Small intestine (tissue), 16 donors: ENCODE measurements at places on chromosomes 1 and 21.

GRCh38 chr1:53766831-53767405, 28.0 kb upstream of the GLIS1 start:
- DNase-seq: no peak

DNA sequence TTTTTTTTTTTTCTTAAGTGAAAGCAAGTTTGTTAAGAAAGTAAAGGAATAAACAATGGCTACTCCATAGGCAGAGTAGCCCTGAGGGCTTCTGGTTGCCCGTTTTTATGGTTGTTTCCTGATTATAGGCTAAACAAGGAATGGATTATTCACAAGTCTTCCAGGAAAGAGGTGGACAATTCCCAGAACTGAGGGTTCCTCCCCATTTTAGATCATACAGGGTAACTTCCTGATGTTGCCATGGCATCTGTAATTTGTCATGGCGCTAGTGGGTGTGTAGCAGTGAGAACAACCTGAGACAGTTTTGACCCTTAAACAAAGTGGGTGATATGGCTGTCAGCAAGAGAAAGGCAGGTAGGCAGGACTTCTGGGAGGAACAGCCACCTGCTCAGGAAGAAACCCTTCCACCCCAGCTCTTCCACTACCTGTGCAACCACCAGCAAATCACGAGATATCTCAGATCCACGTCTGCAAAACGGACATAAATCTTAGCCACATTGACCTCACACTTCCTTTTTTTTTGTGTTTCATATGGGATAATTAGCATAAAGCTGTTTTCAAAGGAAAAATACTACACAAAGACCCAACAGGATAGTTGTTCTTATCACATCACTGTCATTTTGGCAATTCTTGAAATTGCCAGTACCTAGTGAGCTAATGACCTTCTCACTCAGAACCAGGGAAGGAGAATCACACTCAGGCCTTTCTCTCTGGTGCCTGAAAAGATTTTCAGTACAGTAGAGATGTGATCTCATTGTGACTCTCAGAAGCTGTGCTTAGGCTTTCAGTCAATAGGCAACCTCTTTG, 34.8 kb upstream of the DUSP10 start:
- DNase-seq: no peak

- DNase-seq: no peak
Measured at GRCh38 chr1:151773702-151774101, 10.4 kb upstream of the MRPL9 start.

DNA sequence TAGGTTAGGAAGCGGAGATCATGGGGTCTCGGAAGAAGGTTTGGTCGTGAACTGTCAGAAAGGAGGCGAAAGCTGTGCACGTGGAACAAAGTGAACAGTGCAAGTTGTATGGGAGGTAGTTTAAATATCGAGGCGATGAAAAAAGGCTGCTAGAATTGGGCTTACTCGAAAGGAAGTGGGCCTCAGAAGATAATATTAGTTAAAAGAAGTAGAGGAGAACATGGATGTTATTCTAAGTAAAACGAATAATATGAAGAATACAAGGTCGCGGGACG, 571 bp downstream of the WDR3 start:
- DNase-seq: no peak

DNA sequence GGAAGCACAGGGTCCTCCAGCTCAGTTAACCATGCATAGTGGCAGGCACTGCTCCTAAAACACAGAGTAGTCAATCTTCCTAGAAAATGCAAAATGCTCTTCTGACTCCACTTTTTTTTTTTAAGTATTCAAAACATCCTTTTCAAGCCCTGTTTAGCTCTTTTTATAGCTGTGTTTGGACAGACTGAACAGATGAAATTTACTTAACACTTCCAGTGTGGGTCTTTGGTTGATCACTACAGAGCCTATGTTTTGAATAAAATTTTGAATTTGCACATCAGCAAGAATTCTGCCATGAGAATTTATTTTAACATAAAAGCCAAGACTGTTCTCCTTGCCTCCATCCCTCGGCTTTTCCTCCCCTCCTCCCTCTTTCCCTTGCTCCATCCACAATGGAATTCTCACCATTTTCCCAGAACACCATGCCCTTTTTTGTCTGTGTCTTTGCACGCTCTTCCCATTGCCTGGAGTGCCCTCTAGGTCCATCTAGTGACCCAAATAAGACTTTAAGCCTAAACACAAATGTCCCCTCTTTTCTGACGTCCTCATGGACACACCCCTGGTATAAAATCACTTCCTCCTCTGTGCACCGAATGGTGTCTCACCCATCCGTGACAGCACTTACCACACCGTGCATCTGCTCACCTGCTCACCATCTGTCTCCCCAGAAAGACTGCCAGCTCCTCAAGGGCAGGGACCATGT, 24.0 kb upstream of the CPT2 start:
- DNase-seq: peak; percentile 61

DNA sequence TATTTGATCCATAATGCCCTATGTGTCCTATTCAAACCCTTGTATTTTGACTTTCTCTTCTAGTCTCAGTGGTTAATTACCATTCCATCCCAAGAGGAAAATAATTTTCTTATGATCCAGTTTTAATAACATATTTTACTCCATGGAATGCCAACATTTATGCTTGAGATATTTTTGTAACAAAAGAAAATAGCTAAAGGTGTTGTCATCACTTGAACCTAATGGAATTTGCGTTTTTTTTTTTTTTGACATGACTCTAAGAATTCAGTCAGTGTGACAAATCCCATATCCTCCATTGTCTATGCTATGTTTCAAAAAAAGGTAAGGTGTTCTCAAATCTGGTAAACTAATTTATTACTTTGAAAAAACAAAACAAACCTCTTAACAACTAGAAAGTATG, 324.1 kb upstream of the ADAMTS5 start:
- DNase-seq: no peak

- DNase-seq: no peak
Measured at GRCh38 chr1:234933475-234933874, 195.2 kb downstream of the TOMM20 start.

DNA sequence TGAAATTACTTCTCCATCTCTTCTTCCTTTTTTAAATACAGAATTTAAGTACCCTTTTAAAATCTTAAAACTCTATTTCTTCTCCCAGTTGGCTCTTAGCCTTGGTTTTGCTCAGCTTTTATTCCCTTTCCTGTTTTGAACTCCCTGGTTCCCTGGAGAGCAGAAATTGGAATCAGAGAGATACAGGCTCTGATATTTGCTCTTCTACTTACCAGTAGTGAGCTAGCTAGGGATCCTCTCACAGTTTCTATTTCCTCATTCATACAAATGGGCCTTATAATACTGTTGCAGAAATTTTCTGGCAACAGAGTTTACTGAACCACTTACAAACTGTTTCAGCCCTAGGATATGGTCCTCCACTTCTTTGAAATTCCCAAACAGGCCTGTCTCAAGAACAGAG, 606.3 kb downstream of the NUF2 start:
- DNase-seq: no peak

GRCh38 chr1:154993572-154994268, at the start of gene LENEP:
Gene LENEP (plus strand): TSS chr1:154993586. CDS start chr1:154993608, 22 bp downstream.
- DNase-seq: no peak

DNA sequence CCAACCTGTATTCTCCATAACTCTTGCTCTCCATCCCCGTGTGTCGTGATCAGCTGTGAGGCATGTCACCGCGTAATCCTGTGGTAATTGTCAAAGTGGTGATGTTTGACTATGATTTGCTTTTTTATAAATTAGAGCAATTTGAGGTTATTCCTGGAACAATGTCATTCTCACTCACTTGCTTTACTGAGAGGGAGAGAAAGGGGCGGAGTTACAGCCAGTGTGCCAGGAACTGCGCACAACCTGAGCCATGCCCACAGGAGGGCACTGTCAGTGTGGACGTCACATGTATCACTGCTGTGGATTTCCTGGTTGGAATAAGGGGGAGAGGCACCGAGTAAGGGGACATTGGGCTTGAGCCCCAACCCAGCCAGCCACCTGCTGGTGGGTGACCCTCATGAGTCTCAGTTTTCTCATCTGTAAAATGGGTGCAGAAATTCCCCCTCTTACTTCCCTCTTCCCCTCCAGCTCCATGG, 6.9 kb downstream of the ADGRB2 start:
- DNase-seq: no peak

GRCh38 chr1:117566556-117566955, 39.3 kb upstream of the TENT5C start:
- no peak for DNase-seq

DNA sequence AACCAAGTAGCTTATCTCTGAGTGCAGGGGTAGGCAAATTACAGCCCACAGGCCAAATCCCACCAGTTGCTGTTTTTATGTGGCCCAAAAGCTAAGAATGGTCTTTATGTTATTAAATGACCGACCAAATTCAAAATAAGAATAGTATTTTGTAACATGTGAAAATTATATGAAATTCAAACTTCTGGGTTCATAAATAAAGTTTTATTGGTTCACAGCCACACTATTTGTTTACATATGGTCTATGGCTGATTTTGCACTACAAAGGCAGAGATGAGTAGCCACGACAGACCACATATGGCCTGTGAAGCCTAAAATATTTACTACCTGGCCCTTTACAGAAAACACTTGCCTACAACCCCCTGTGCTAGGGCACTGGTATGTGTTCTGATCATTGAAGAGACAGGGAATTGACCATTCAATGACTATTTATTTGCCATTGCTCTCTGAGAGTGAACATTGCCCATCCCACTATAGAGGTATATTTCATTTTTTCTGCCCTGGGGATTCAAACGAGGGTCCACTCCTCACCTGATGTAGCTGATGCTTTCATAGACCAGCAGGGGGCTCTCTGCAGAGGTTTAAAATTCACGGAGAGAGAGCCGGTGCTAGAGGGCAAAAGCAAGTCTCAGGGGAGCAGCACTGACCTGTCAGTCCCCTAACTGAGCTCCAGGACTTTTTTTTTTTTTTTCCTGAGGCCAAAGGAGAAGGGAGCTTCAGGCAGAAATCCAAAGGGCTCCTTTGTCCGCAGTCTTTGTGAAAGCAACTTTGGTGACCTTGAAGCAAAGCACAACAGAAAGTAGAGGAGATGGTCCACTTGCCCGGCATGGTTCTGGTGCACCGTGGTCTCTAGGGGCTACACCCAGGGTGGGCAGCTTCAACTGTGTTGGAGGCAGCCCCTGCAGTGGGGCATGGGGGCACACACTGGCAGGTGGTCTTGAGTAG, 7.3 kb upstream of the GNL2 start:
- peak; percentile 36 for DNase-seq

- DNase-seq: no peak
Measured at GRCh38 chr1:24206083-24206464, 19.0 kb upstream of the IFNLR1 start.

- peak; percentile 7 for DNase-seq
Measured at GRCh38 chr1:114695430-114696058, at the start of gene AMPD1. Gene AMPD1 (minus strand): TSS chr1:114695546. CDS start chr1:114695471, 75 bp downstream.

GRCh38 chr1:1900883-1901640, 10.2 kb upstream of the GNB1 start:
- no peak for DNase-seq

DNA sequence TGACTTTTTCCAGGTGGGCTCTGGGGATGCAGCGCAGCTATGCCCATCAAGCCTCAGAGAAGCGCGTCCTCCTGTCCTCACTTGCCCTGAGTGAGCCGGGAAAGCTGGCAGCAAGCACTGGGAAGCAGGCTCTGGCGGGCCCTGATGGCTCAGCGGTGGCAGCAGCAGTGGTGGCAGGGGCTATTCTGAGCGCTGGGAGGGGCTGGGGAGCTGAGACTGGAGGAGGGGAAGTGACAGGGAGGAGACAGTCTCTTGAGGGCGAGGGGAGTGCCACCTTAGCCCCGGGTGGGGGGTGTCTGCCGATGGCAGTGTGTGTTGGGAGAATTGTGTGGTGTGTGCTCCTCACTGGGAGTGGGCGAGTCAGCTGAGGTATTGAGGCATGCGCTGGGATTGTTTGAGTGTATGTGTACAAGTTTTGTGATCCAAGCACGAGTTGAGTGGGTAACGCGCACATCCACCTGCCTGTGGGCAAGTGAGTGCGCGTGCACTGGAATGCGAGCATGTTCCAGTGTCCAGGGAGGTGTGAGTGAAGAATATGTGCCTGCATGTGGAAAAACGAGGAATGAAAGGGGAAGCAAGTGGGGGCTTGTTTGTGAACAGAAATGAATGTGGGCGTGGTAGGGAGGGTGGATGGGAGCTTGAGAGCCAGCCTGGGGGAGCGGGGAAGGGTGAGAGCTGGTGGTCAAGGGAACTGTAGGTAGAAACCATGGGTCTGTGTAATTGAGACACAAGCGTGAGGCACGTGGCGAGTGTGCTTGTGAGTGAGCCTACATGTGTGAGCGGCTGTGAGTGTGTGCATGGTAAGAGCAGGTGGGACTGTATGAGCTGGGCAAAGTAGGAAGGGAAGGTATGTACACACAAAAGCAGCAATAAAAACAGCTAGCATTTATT, 2.9 kb upstream of the FOXO6 start:
- DNase-seq: peak; percentile 53

- no peak for DNase-seq
Measured at GRCh38 chr1:112026016-112026415, 36.5 kb upstream of the KCND3 start.

DNA sequence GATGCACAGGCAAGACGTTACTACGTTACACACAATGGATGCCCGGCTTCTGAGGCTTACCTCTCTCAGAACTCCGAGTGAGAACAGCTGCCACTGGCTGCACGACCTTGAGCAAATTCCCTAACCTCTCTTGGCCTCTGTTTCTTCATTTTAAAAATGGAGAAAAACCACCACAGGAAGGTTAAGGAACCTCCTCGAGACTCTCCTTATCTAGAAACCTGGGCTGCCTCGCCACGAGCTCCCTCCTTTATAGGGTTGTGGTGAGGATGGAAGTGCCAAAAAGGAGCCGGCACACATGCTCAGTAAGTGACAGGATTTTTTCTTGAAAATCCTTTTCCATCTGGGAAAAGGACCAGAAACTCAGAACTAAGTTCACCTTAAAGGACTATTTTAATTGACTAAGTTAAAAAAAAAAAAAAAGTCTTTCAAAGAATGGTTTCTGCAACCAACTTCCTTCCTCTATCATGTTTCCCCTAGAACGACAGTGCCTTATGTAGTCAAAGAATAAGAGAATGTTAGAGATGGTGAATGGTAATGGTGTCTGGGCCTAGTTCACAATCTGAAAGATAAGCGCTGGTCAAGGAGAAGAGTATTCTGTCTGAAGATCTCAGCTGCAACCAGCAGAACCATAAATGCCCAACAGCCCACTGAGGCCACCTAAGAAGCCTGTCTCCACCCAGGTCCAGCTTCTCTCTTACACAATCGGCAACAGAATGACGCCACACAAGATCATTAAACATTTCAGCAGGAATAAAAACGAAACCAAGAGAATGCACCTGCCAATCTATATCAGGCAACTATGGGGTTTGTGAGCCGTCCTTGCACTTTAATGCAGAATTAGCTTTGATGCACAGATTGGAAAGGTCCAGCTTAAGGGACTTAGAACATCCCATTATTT, 64.9 kb downstream of the SLC45A1 start:
- peak; percentile 51 for DNase-seq

GRCh38 chr1:143699731-143700130, 272.1 kb downstream of the FAM72C start:
- DNase-seq: peak; percentile 2

DNA sequence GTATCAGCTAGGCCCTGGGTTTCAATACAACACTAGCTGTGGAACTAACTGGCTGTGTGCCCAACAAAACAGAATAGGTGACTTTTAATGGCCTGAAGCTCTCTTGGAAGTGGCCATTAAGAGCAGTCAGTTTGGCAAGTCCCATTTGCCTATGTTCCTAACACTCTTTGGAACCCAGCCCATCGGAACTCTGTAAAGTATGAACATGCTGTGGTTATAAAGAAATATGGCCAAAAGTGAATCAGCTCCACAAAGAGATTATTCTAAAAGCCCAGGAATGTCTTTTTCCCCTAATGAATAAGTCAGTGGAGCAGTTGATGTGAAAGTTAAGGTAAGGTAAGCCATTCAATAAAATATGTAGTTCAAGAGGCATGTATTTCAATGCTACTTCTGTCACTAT, 223.7 kb upstream of the ADAMTS5 start:
- DNase-seq: no peak
